ENCODE measurements at places on chromosomes 7 and 10.

- no peak for DNase-seq
Observed at GRCh38 chr10:77524281-77524711, 113.3 kb downstream of the KCNMA1 start.

DNA sequence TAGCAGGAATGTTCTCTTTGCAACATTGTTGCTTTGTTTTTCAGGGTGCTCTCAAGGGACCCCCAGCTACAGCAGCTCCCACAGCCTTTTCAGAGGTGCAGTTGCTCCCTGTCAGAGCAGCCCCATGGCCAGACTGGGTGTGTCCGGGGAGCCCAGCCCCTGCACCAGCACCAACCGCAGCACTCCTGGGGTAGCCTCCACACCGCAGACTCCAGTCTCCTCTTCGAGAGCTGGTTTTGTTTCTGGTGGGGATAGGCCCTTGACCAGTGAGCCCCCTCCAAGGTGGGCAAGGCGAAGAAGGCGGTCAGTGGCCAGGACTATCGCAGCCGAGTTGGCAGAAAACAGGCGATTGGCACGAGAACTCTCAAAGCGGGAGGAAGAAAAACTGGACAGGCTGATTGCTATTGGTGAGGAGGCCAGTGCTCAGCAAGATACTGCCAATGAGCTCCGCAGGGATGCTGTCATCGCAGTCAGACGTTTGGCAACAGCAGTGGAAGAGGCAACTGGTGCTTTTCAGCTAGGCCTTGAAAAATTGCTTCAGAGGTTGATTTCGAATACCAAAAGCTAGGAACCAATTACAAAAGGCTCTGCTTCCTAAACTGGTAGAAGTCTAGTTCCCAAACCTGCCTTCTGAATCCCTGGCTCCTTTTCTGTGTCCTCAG lies 5.4 kb downstream of the HSPA14 start:
- no peak for DNase-seq

DNA sequence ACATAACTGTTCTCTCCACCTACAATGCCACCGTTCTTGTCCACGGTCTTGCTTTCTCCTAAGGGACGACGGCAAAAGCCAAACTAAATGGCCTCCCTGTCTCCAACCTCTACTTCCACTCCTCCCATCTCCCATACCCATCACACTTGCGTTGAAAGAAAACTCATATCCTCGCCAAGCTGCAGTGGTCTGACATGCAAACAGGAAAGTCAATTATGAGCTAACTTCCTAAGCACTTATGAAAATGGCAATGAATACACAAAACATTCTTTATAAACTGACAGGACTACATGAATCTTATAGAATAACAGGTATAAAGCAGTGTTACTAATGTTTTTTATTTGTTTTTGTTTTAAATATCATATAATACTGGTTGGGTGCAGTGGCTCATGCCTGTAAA lies 46.4 kb downstream of the TYW1B start:
- no peak for DNase-seq

- DNase-seq, result no peak
Observed at GRCh38 chr7:71349682-71350481, 217.9 kb downstream of the GALNT17 start.

DNA sequence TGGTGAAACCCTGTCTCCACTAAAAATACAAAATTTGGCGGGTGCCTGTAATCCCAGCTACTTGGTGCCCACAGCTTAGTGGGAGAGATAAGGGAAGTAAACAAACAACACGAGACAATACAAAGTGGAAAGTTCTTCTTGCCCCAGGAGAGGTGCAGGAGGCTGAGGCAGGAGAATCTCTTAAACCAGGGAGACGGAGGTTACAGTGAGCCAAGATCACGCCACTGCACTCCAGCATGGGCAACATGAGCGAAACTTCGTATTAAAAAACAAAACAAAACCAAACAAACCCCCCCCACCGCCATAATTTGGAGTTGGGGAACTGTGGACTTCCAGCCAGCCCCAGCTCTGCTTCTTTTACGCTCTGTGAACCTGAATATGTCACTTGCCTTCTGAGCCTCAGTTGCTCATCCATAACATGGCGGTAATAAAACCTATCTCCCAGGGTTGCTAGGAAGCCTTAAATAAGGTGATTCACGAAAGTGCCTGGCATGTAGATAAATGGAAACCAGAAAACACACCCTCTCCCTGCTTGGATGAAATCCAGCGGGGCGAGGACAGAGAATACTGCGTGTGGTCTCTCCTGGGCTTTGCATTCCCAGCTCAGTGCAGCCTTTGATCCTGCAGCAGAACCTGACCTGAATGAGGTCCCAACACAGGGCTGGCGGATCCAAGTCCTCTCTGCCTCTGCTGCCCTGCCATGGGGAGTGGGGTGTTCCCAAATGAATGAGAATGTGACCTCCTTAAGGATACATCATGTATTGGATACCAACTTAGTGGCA lies 10.2 kb downstream of the MLXIPL start:
- DNase-seq, result no peak

- no peak for DNase-seq
Observed at GRCh38 chr7:83365746-83366145, 203.1 kb upstream of the PCLO start.

DNA sequence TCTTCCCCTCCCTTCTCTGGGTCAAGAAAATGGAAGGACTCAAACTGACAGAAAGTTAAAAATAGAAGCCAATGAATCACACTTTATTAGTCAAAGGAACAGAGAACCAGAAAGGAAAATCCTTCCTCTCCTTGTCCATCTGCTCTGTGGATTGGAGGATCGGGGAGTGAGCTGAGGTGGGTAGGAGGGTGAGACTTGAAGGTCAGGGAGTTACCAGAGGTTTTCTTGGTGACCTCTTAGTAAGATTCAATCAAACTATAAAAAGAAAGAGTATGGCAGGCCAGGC lies 12.2 kb downstream of the TLX1 start:
- DNase-seq, result no peak

DNA sequence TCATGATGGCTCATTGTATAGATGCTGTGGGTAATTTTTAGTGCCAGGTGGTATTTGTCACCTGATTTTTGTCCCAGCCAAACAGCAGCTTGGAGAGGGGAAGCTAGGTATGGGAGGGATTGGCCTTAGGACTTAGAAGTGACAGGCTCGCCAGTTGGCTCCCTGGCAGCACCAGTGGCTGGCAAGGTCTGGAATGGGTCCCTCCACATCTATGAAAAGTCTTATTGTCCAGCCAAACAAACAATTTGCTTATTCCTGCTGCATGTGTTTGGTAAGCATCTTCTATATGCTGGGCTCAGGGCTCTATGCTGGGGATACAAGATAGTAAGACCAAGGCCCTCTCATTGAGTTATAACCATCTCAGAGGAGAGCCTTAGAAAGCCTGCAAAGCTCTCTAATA lies 42.5 kb downstream of the SORCS3 start:
- no peak for DNase-seq
